Stimulated activated naive CD4-positive, alpha-beta T cell (primary cell): ENCODE measurements at places on chromosomes 7 and 10.

DNA sequence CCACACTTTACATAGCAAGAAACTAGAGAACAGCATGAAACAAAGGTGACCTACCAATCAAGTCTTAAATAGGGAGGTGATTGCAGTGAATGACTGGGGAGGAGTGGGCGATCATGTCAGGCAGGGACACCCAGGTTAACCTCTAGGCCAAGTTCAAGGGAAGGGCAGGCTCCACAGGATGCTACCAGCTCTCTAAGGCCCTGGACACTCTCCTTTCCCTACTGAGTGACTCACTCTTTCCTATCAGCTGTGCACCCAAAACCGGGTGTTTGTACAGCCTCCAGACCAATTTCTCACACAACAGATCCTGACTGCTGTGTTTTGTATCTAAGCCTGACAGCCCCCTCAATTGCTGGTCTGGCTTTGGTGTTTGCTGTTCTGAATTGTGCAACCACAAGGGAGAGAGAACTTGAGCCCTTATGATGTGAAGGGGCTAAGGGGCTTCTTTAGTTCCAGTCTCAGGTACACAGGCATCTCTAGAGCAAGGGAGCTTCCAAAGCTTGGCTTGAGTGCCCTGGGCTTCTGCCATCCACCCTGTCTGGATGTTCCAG lies 107.8 kb downstream of the TBXAS1 start:
- no peak for DNase-seq

- DNase-seq: peak; percentile 56
Measured at GRCh38 chr10:84429926-84430520, 101.6 kb downstream of the CCSER2 start.

DNA sequence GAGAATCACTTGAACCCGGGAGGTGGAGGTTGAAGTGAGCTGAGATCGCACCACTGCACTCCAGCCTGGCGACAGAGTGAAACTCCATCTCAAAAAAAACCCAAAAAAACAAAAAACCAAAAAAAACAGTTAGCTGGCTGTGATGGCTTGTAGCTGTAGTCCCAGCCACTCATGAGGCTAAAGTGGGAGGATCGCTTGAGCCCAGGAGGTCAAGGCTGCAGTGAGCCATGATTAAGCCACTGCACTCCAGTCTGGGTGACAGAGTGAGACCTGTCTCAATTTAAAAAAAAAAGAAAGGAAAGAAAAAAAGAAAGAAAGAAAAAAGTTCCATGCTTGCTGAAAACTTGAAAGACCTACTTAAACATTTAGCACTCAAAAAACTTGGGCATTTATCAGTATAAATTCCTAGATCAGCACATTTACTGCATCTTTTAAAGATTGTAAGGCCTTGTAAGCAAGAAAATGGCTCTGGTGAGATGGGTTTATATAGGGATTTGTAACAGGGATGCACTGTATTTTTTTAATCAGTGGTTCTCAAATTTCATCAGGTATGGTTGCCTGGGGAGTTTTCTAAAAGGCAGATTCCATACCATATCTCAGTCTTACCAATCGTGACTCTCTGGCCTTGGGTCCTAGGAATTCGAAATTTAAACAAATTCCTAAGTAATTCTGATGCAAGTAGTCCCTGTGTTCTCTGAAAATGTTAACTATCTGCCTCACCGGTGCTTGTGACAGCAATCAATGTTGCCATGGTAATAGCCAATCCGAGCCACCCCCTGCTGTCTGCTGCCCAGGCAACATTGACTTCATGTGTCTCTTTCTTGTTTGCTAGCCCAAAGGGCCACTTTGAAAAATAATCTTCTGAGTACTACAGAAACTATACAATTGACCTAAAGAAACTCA lies 11.5 kb upstream of the NT5C2 start:
- DNase-seq: no peak

- DNase-seq: no peak
Measured at GRCh38 chr10:120597902-120598301, 140.9 kb downstream of the PLPP4 start.

DNA sequence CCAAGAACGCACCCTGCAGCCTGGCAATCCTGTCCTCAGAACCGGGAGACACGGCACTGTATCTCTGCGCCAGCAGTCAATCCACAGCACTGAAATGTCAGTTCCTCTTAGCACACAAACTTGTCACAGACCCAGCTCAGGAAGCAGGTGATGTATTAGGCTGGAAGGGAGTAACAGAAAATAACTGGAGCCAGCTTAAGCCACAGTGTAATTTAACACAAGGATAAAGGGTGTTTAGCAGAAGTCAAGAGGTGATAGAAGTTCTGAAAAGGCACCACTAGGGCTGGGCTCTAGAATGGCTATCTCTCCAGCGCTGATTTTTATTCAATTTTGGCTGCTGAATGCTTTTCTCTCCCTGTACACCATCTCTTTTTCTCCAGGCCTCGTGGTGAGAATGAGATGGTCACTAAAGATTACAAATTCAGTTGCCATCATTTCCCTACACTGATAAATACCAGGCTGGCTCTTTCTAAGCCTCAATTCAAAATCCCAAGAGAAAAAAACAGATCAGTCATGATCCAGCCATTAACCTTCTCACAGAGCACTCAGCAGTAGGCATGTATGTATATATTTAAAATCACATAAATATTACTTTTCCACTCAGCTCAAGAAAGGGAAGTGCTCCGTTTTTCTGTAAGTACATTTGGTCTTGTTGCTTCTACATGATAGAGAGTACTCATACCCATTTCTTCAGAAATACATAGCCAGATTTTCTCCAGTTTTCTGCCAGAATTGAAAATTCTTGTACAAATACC lies 102.7 kb upstream of the PRSS1 start:
- DNase-seq: no peak

- DNase-seq: no peak
Measured at GRCh38 chr7:29230871-29231345, 36.3 kb downstream of the CHN2 start.

DNA sequence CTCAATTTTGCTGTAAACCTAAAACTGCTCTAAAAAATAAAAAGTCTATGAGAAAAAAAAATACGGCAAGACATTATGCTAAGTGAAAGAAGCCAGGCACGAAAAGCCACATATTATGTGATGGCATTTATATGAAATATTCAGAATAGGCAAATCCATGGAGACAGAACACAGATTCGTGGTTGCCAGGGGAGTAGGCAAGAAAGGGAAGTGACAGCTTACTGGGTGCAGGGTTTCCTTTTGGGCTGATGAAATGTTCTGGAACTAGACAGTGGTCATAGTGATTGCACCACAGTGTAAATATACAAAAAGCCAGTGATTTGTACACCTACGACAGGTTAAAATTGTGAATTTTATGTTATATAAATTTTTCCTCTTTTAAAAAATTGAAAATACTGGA lies 41.3 kb upstream of the GLI3 start:
- DNase-seq: no peak

DNA sequence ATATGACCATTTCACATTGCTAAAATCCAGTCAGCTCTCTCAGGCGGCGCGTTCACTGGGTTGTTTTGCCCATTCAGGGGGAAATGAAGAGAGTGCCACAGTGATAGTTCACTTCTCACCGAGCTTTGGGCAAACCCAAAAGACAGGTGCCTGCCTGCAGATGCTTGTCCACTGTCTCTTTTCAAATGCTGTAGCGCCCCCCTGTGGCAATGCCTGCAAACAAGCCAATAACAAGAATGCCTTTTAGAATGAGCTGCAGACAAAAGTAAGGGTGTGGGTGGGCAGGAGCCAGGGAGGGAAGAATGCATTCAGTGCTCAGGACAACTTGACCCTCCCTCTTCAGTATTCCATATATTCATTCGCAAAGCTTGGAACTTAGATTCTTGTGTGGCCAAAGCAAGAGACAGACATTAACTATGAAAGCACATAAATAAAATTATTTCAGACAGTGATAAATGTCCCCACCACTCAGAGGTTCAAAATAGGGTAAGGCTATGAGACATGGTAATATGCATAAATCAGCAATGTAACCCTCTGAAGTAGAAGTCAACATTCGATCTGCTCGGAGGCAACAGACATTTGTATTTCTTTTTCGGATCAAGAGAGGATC lies 86.9 kb downstream of the JAZF1 start:
- peak; percentile 14 for DNase-seq

DNA sequence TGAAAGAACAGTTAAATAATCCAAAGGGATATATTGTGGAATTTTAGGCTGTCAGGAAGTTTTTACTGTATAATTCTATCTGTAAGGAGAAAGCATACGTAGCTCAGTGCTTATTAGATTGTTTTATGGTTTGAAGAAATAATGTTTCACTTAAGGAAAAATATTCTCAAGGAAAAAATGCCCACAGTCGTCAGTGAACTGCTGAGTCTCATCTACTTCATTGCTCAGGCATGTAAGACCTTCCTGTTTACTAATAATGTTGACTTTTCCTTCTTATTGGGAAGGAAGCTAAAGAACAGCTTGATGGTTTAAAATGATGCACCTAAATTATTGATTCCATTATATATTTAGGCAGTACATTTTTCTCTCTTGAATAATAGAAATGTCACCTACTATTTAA lies 304.2 kb downstream of the SDK1 start:
- no peak for DNase-seq

DNA sequence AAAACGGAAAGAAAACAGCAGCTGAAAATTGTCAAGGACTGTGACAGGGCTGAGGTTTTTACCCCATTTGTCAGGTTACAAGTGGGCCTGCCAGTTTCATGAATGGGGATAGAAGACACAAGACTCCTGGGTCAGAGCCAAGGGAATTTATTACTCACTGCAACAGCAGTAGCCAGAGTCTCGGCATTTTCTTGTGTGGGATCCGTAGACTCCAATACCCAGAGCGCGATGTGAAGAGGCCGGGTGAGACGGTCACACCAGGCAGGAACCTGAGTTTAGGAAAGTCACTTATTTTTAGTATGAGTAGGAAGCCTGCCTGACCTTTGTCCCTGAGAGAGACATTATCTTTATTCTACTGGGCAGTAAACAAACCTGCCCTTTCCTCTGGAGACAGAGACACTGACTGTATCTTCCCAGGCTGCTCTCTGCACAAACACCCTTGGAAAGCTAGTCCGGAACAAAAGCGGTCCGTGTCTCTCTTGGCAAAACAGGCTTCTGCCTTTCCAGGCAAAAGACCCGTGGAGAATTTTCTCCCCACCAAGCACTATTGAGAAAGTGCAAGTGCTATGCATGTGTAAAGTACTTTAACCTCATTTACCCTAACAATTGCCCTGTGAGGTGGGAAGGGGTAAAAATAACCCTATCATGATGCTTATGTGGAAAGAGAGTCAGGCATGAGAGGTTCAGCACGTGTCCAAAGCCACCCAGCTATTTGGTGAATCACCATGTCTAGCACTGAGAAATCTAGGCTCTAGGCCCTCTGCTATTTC lies 58.4 kb downstream of the JCAD start:
- DNase-seq: no peak

DNA sequence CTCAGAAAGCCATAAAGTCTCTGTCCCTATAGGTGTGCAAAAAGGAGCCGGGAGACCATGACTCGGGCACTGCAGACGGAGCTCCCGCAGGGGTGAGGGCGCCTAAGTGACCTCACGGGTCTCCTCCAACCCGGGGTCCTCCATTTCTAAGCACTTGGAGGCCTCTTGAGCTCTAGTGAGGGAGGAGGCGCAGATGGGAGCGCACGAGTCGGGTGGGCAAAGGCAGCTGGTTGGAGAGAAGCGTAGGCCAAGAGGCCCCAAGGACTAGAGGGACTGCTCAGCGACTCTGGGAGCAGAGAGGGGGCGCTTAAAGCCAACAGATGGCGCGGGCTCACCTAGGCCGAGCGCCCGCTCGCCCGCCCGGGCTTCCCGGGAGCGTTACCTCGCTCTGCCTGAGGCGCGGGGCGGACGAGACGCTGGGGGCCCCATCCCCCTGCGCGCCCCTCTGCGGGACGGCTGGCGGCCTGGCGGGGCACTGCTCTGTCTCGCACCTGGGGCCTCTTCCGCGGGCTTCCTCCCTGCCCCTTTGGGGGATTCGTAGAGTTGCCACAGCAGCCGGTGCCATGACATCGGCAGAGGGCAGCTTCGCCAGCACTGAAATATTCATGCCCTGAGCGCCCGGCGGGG lies 523 bp upstream of the CDH23 start:
- no peak for DNase-seq

DNA sequence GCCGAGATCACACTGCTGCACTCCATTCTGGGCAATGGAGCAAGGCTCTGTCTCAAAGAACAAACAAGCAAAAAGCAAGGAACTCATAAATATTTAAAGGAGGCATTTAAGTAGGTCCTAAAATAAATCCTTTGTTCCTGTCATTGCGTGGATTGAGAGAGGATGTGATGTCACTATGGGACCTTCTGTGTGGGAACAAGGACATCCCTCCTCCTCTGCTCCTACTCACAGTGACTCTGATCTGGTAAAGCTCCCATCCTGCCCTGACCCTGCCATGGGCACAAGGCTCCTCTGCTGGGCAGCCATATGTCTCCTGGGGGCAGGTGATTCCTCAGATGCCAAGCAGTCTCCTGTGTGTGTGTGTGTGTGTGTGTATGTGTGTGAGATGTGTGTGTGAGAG lies 74.1 kb upstream of the PRSS58 start:
- no peak for DNase-seq
